Motor neuron (in vitro differentiated cells): ENCODE measurements at places on chromosomes 11 and 22.

DNA sequence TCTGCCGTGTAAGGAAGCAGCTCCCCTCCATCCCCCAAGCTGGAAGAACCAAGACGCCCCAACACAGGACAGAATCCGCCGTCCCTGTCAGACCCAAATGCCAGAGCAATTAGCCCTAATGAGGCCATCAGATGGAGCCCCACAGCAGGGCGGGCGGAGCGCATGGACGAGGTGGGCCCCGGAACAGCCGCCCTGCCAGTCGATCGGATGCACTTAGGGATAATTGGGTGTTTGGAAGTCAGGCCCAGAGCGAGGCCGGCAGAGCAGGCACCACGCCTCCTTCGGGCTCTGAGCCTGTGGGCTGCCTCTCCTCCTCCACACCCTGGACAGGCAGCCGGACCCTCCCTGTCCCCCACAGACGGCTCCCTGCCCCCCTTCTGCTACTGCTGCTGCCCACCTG is 5.5 kb upstream of the TH start:
- ATAC-seq: no peak

GRCh38 chr22:24105013-24105360 is 76.3 kb upstream of the SUSD2 start:
- no peak for ATAC-seq

DNA sequence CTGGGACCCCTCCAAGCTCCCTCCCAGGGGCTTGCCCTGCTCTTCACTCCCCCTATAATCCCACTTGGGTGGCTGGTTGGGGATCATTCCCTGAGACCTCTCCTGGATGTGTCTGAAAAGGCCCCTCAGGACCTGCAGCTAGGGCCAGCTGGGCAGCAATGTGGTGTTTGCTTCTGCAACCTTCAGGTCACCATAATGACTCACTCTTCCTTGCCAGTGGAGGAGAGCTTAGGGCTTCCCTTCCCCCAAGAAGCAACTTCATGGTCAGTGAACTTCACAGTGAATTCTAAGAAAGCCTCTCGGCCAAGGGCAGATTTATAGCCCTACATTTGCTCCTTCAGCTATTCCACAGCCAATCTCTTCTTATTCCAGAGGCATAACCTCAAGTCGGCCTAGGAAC is 45.1 kb upstream of the TSPAN18 start:
- no peak for ATAC-seq

- ATAC-seq: peak; percentile 78
Measured at GRCh38 chr22:39622881-39623367, 52.4 kb downstream of the CACNA1I start.

DNA sequence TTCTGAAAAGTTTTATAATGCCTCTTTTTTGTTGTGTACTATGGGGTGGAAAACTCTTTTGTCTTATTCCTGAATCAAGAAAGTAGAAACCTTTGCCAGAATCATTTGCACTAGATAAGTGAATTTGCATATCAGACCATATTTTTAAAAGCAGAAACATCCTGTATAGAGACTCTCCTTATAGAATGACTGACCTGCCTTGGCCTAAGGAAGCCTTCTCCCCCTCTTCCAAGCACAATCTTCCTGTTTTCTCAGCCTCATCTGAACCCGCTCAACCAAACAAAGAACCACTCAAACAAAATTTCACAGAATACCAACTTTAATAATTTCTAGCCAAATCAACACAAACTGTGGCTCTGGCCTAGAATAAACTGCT is 60.3 kb downstream of the SIK3 start:
- ATAC-seq: no peak

- ATAC-seq: no peak
Measured at GRCh38 chr11:57490456-57491248, 24.9 kb downstream of the SLC43A1 start.

GRCh38 chr22:24504956-24505736 is 10.0 kb downstream of the UPB1 start:
- ATAC-seq: no peak

- ATAC-seq: no peak
Measured at GRCh38 chr22:23237841-23238240, 57.5 kb downstream of the BCR start.
